GM12878 (cell line): ENCODE measurements at places on chromosomes 12 and 14. TPM values are rescaled to one million over a fixed set of nuclear protein-coding genes. Genes with fewer than 3 reads are reported as not detected.

HOXC13 gene
- not detected in 2 replicates for total RNA-seq

TAS2R20 gene
- 1.2 and 1.9 TPM in 2 replicates for total RNA-seq

SPATS2 gene
- total RNA-seq: 22.7 and 26.2 TPM in 2 replicates

THAP2 gene
- 4.6 and 5.1 TPM in 2 replicates for total RNA-seq

GRCh38 chr12:15698377-15698871 lies 90.8 kb downstream of the EPS8 start:
- no peak for DNase-seq

GRCh38 chr12:45244561-45245343 lies 28.9 kb downstream of the ANO6 start:
- peak; percentile 56 for DNase-seq

DNA sequence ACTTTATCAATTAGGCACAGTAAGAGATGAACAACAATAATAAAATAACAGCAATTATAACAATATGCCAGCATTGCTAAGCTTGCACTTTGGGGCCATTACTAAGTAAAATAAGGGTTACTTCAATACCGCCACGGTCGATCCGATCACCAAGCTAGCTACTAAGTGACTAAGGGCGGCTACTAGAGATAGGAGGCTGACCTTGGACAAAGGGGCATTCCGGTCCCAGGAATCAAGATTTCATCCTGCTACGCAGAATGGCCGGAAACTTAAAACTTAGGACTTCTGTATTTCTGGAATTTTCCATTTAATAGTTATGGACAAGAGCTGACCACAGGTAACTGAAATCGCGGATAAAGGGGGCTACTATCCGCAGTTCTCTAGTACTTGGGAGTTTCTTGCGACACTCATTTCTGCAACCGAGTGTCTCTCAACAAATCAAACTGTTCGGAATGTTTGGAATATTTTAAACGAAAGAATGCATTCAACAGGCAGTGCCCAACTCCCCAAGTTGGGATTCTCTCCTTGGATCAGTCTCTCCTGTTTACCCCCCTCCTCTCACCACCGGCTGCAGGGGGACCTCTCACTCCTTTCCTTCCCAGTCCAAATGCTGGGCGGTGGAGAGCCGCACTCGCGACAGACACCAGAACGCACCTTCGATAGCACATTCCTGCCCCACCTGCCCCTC lies 650 bp downstream of the HEBP1 start:
- no peak for DNase-seq

GRCh38 chr12:109476807-109477184 lies 304 bp downstream of the KCTD10 start:
- DNase-seq: no peak

DNA sequence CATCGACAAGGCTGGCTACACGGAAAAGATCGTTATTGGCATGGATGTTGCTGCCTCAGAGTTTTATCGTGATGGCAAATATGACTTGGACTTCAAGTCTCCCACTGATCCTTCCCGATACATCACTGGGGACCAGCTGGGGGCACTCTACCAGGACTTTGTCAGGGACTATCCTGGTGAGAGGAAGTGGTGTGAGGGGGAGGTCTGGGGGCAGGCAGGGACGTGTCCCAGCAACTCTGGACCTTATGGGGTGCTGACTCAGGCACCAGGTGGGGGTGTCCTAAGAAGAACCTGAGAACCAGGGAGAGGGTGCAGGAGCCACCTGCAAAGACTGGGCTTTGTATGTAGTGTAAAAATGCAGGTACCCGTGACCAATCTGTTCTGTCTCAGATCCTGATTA lies 5.2 kb downstream of the ENO2 start:
- no peak for DNase-seq

- DNase-seq: no peak
Observed at GRCh38 chr14:23910101-23910875, 43.3 kb upstream of the DHRS4 start.
